ENCODE measurements at places on chromosomes 6 and 20. TPM values are rescaled to one million over a fixed set of nuclear protein-coding genes. Genes with fewer than 3 reads are reported as not detected.

FOXC1 gene
- 0.07 TPM for total RNA-seq

ZSCAN23 gene
- 0.83 TPM for total RNA-seq

KCNK15 gene
- 0.77 TPM for total RNA-seq

- no peak overlapping the region for H3K27ac ChIP-seq
- no peaks in the 10 kb centered on the region for H3K36me3 ChIP-seq
- DNase-seq: no peak
- peaks cover 7% of the 10 kb centered on the region for H3K4me1 ChIP-seq
Observed at GRCh38 chr20:8139899-8140298, 7.8 kb downstream of the PLCB1 start.

- H3K4me1 ChIP-seq: peaks cover 43% of the 10 kb centered on the region
- H3K27ac ChIP-seq: no peak overlapping the region
- no peaks in the 10 kb centered on the region for H3K27me3 ChIP-seq
- DNase-seq: no peak
- no peak overlapping the region for H3K4me3 ChIP-seq
Observed at GRCh38 chr6:127949251-127949650, 48.4 kb upstream of the THEMIS start.

- no peak overlapping the region for H3K4me3 ChIP-seq
- no peak overlapping the region for H3K27ac ChIP-seq
- DNase-seq: no peak
- H3K36me3 ChIP-seq: no peaks in the 10 kb centered on the region
- H3K27me3 ChIP-seq: no peaks in the 10 kb centered on the region
- H3K4me1 ChIP-seq: no peaks in the 10 kb centered on the region
Observed at GRCh38 chr20:48190757-48191156, 405.5 kb upstream of the SULF2 start.

GRCh38 chr20:49583669-49584417 is 15.9 kb upstream of the PTGIS start:
- H3K4me3 ChIP-seq: no peak overlapping the region

GRCh38 chr20:37081717-37082289 is 14.0 kb downstream of the RBL1 start:
- no peak overlapping the region for H3K27ac ChIP-seq
- H3K36me3 ChIP-seq: peaks cover 40% of the 10 kb centered on the region
- no peaks in the 10 kb centered on the region for H3K27me3 ChIP-seq
- H3K4me3 ChIP-seq: no peak overlapping the region
- DNase-seq: peak; percentile 17

GRCh38 chr20:62772103-62772611 is 24.1 kb upstream of the MRGBP start:
- no peaks in the 10 kb centered on the region for H3K27me3 ChIP-seq
- no peak overlapping the region for H3K27ac ChIP-seq
- peaks cover 37% of the 10 kb centered on the region for H3K4me1 ChIP-seq
- H3K4me3 ChIP-seq: no peak overlapping the region
- DNase-seq: no peak
- no peaks in the 10 kb centered on the region for H3K36me3 ChIP-seq

DNA sequence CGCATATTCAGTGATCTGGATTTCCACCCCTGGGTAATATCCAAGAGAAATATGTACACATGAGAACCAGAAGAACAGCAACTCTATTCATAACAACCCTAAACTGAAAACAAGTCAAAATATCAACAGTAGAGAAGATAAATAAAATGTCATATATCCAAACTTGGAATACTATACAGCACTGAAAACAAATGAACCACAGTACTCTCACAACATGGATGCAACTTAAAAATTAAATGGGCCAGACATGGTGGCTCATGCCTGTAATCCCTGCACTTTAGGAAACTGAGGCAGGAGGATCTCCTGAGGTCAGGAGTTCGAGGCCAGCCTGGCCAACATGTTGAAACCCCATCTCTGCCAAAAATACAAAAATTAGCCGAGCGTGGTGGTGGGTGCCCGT is 16.5 kb upstream of the ATXN1 start:
- H3K4me3 ChIP-seq: no peak overlapping the region
- H3K27me3 ChIP-seq: peaks cover 2% of the 10 kb centered on the region
- H3K27ac ChIP-seq: no peak overlapping the region

GRCh38 chr6:52612336-52613054 is 35.6 kb upstream of the TRAM2 start:
- peaks cover 13% of the 10 kb centered on the region for H3K27me3 ChIP-seq
- H3K36me3 ChIP-seq: no peaks in the 10 kb centered on the region

GRCh38 chr20:41696428-41696827 is 78.3 kb upstream of the CHD6 start:
- H3K27ac ChIP-seq: no peak overlapping the region
- no peaks in the 10 kb centered on the region for H3K36me3 ChIP-seq
- H3K27me3 ChIP-seq: peaks cover 2% of the 10 kb centered on the region

DNA sequence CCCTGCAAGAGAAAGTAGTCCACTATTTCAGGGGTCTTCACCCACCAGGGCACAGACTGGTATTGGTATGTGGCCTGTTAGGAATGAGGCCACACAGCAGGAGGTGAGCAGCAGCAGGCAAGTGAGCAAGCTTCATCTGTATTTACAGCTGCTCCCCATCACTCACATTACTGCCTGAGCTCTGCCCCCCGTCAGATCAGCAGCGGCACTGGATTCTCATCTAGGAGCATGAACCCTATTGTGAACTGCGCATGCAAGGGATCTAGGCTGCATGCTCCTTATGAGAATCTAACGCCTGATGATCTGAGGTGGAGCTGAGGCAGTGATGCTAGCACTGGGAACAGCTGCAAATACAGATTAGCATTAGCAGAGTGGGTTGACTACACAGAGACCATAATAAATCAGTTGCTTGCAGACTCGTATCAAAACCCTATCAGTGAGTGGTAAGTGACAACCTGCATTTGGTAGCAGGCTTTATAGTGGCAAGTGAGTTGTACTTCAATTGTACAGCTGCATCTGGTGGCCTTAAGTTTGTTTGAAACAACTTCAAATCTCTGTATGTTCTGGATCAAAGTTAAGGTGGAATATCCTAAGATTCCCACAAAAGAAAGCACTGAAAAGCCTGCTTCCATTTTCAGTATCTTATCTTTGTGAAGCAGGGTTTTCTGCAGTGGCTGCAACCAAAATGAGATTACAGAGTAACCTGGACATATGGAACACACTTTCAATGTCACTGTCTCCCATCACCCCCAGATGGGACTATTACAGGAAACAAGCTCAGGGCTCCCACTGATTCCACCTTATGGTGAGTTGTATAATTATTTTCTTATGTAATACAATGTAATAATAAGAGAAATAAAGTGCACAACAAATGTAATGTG is 12.8 kb downstream of the C6orf141 start:
- DNase-seq: no peak
- H3K4me3 ChIP-seq: no peak overlapping the region
- H3K36me3 ChIP-seq: no peaks in the 10 kb centered on the region

- H3K36me3 ChIP-seq: no peaks in the 10 kb centered on the region
- DNase-seq: no peak
- no peaks in the 10 kb centered on the region for H3K27me3 ChIP-seq
- no peaks in the 10 kb centered on the region for H3K4me1 ChIP-seq
- H3K4me3 ChIP-seq: no peak overlapping the region
Observed at GRCh38 chr6:56407883-56408410, 160.6 kb upstream of the COL21A1 start.

DNA sequence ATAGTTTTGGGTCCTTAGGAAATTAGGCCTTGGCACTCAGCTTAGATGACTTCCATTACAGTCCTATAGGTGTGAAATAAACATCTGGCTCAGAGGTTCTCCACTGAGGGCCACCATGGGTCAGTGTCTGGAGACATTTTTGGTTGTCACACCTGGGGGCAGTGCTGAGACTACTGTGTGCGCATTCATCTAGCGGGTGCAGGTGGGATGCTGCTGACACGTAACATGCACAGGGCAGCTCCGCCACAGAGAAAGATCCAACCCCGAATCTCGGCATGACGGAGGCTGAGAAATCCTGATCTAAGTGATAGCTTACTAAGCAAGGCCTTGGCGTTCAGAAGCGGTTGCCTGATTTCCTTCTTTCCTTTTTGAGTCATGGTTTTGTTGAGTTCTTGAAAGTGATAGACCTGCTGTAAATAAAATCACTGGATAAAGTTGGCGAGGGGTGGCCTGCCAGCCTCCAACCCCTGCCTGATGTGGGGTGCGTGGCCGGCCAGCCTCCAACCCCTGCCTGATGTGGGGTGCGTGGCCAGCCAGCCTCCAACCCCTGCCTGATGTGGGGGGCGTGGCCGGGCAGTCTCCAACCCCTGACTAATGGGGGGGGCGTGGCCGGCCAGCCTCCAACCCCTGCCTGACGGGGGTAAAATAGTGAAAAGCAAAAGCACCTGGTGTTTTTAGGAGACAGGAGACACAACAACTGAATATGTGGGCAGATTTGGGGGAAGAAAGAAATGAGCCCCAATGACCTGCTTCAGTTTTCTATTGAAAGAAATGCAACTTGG is 158.1 kb downstream of the CDH26 start:
- no peaks in the 10 kb centered on the region for H3K4me1 ChIP-seq
- H3K36me3 ChIP-seq: no peaks in the 10 kb centered on the region
- no peak overlapping the region for H3K4me3 ChIP-seq
- no peak overlapping the region for H3K27ac ChIP-seq
- peaks cover 2% of the 10 kb centered on the region for H3K27me3 ChIP-seq

GRCh38 chr6:158329531-158329930 is 17.3 kb downstream of the TULP4 start:
- peaks cover 18% of the 10 kb centered on the region for H3K4me1 ChIP-seq
- DNase-seq: no peak
- no peaks in the 10 kb centered on the region for H3K27me3 ChIP-seq
- peaks cover 14% of the 10 kb centered on the region for H3K36me3 ChIP-seq

DNA sequence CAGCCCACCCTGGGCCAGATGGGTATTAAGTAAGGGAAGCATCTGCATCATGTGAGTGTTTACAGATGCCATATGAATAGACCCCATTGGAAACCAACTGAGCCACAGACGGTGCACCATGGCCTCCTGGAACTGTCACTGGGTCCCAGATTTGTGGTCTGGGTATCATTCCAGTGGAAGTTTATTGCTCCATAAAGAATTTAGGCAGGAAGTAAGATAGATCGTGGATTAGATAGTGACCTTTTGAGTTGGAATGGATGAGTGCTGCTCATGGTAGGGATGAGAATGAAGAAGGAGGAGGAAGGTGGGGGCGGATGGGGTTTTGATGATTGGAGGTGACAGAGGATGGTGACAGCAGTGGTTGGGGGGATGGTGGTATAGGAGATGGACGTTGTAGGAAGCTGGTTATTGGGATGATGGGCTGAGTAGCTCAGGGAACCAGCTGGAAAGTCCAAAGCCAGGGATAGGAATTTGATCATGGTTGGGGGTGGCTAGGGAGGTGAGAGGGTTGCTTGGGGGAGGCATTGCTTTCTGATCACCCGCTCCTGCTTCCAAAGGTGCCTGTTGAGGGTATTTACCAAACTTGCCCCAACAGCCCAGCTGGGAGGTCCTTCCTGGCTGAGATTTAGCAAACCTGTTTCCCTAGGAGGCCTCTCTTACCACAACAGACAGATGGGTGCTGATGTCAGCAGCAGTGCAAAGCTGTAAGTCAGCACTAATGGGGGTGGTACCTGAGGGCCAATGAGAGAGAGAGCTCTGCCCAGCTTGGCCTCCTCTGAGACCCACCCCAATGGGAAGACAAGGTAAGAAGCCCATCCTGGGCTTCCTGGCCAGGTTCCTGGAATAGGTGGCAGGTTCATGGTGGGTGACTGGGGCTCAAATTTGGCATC is 78.0 kb downstream of the VEGFA start:
- peaks cover 7% of the 10 kb centered on the region for H3K27me3 ChIP-seq
- H3K36me3 ChIP-seq: no peaks in the 10 kb centered on the region
- H3K27ac ChIP-seq: no peak overlapping the region
- no peaks in the 10 kb centered on the region for H3K4me1 ChIP-seq

GRCh38 chr6:106184629-106185028 is 98.5 kb downstream of the PRDM1 start:
- no peak for DNase-seq
- H3K27ac ChIP-seq: peak overlapping the region; percentile 62
- H3K27me3 ChIP-seq: no peaks in the 10 kb centered on the region
- peaks cover 79% of the 10 kb centered on the region for H3K4me1 ChIP-seq
- H3K4me3 ChIP-seq: peak overlapping the region; percentile 34

- no peak for DNase-seq
- H3K4me3 ChIP-seq: no peak overlapping the region
- peaks cover 14% of the 10 kb centered on the region for H3K36me3 ChIP-seq
- H3K4me1 ChIP-seq: peaks cover 4% of the 10 kb centered on the region
- H3K27me3 ChIP-seq: no peaks in the 10 kb centered on the region
- H3K27ac ChIP-seq: no peak overlapping the region
Observed at GRCh38 chr6:136685540-136686108, 106.7 kb downstream of the MAP3K5 start.

DNA sequence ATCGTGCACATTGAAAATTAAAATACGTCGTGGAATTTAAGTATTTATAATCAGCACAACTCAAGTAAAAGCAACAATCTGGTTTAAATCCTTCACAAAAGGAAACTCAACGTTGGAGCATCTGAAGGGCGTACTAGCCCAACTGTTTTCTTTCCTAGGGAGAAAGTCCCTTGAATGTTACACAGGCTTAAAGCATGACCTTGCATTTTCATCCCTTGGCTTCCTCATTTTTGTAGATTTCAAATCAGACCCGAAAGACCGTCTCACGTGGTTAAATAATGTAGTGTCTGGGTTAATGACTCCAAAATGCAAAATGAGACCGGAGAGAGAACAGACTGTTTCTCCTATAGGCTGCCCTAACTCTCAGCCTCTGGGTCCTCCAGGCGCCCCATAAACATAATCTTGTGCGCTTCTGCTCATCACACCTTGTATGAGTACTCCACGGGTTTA is 249.2 kb upstream of the RREB1 start:
- no peaks in the 10 kb centered on the region for H3K36me3 ChIP-seq
- no peaks in the 10 kb centered on the region for H3K27me3 ChIP-seq
- no peak overlapping the region for H3K27ac ChIP-seq
- no peak overlapping the region for H3K4me3 ChIP-seq
- DNase-seq: no peak
- H3K4me1 ChIP-seq: peaks cover 28% of the 10 kb centered on the region

GRCh38 chr20:49447946-49448809 is 34.3 kb downstream of the KCNB1 start:
- H3K4me3 ChIP-seq: no peak overlapping the region
- H3K27me3 ChIP-seq: peaks cover 29% of the 10 kb centered on the region
- H3K36me3 ChIP-seq: no peaks in the 10 kb centered on the region
- no peak overlapping the region for H3K27ac ChIP-seq

DNA sequence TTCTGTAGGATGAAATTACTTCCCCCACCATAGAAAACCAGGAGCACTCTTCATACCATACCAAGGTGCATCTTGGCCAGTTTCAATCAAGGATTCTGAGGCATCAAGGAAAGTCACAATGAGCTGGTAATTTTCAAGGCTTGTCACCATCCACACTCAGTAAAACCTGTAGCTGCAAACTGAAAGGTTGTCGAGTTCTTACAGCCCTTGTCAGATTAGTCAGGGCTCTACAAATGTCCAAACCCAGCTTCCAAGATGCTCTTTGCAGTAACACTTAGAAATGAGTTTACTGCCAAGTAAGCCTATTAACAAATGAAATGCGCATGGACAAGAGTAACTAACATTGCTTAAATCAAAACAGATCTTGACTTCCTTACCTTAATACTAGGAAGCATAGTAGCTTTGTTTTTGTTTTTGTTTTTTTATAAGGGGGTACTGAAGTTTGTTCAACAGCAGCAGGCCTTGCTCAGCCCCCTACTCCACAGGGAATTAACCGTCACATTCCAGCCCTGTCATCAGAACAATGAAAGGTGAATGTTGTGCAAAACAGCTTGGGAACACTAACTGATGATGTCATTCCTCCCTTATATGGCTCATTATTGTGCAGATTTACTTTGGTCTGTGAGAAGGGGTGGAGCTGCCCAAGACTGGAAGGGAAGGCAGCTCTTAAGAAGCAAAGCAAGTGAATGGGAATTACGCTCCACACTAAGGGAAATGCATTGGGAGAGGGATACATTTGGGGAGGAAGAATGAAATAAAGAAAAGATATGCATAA is 49.9 kb upstream of the TMEM30A start:
- DNase-seq: no peak
- H3K27ac ChIP-seq: no peak overlapping the region
- no peak overlapping the region for H3K4me3 ChIP-seq
- H3K27me3 ChIP-seq: peaks cover 3% of the 10 kb centered on the region
- H3K36me3 ChIP-seq: no peaks in the 10 kb centered on the region

Measured in activated CD4-positive, alpha-beta memory T cell treated with anti-CD3 and anti-CD28 coated beads for 36 hours (primary cell).